Naive thymus-derived CD4-positive, alpha-beta T cell (primary cell): ENCODE measurements at places on chromosomes 1 and 21.

- DNase-seq, result no peak
These were observed 65.2 kb downstream of the BCAR3 start for GRCh38 chr1:93616221-93616995.

DNA sequence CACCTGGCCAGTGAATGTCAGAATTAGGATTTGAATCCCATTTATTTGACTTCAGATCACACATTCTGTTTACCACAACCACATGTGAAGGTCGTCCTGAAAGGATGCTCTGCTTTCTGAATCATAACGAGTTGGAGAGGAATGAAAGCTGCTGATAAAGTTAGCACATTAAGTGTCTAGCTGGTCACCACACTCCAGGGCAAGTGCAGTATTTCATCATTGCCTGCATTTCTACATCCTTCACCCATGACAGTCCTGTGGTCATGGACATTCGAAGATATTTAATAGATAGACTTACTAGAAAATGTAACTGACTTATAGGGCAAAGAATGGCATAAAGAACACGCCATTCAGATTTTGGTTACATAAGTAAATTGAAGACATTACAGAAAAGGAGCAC, 52.7 kb upstream of the ST6GALNAC3 start:
- DNase-seq, result no peak

DNA sequence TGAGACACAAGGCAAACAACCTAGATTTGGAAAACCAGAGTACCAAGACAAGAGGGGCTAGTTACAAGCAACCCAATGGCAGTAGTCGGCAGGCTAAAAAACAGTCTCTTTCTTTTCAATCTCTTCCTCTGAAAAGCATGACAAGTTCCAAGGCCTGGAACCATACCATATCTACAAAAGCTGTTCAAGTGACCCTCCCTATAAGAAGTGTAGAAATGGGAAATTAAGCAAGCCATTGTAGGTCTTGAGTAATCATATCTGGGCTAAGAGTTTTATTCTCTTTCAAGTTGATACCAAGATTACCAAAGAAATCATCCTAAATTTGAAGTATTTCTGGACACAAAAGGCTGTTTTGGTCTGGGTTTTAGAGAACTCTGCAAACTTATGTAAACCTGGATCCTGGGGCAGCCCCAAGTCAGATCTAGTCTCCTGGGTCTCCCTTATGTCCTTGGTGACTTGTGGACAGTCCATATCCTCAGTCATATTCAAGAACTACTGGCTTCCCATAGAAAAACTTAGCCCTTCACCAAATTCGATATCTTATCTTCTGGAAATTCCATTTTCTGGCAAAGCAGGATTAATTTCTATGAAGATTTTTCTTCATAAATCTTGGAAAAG, 24.7 kb downstream of the FMO3 start:
- DNase-seq, result no peak

DNA sequence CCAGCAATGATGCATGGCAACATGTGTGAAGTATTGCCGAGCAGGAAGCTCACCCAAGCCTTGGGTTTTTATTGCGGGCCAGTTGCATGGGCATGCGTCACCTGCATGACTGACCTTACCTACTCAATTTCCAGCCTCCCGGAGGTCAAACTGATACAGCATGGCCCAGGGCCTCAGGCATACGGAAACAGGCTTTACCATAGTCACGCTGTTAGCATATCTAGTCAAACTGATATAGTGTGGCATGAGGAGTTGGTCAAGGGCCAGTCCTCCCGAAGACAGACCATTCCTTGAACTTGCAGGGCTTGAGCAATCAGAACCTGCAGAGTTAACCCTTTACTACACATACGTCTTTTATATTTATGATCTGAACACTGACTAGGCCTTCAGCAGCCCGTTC, 6.4 kb upstream of the DUSP12 start:
- DNase-seq, result no peak

DNA sequence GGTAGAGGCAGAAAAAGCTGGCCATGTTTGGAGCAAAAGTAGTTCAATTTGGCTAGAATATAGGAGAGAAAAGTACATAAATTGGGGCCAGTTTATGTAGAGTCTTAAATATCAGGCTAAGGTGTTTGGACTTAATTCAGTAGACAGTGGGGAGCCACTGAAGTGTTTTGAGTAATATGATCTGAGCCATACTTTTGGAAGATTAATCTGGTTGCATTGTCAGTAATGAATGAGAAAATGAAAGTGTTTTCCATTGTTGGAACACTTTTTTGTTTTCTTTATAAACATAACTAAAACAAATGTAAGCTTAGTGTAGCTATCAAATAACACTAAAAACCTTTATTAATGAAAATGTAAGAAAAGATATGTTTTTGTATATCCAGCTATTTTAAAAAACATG, 42.1 kb downstream of the POU2F1 start:
- DNase-seq, result no peak
